ENCODE measurements at places on chromosomes 4 and X. TPM values are rescaled to one million over a fixed set of nuclear protein-coding genes. Genes with fewer than 3 reads are reported as not detected.

Gene PNMA3
- 0.28 TPM for total RNA-seq

Gene SLC34A2
- not detected for total RNA-seq

Gene GUCY2F
- total RNA-seq = under 0.01 TPM

Gene SH3RF1
- total RNA-seq = 16.3 TPM

Gene CNKSR2
- total RNA-seq = 1.6 TPM

Gene FHIP1A
- total RNA-seq = 0.43 TPM

Gene TEX11
- total RNA-seq = 0.09 TPM

Gene GLRB
- 10.2 TPM for total RNA-seq
